A549 (cell line): ENCODE measurements at places on chromosomes 11 and 22.
A peak's percentile ranks its signal among the peaks of the same experiment; 100 is the strongest.

- no peak for DNase-seq
These were observed 703 bp downstream of the ABTB2 start for GRCh38 chr11:34356913-34357700.

GRCh38 chr11:18379201-18379600, 15.2 kb upstream of the LDHA start:
- DNase-seq: no peak

DNA sequence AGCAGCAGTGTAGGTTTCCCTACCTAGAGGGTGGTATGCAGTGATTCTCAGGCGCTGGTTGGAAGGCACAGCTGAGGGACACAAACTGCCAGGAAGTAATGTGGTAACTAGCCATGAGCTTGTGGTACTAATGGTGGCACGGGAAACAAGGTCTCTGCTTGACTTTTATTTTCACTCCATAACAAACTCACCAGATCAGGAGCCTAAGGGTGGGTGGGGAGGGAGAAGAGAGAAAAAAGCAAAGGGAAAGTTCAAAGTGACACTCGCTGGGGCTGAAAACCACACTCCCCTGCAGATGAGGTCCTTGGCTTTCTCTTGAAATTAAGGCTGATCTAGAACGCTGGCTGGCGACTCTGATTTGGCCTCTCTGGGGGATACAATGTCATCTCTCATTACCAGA, 22.0 kb downstream of the TRAF6 start:
- DNase-seq: no peak

DNA sequence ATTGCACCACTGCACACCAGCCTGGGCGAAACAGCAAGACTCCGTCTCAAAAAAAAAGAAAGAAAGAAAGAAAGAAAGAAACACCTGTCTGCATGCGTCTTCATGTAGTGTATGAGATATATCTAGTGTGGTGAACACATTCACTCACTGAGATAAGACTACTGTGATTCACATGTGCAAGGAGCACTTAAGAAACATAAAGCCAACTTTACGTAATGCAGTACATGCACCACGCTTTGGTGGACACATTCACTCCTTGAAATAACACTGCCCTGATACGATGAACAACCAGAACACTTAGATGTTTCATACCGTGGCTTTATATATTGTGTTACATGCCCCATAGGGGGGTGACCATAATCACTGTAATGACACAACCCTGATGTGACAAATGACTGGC, 96.0 kb downstream of the MICAL3 start:
- DNase-seq: no peak

GRCh38 chr11:76232026-76232665, 25.8 kb upstream of the WNT11 start:
- DNase-seq: no peak

GRCh38 chr11:16862726-16863125, 124.3 kb downstream of the C11orf58 start:
- DNase-seq: no peak

- no peak for DNase-seq
These were observed 426.4 kb downstream of the INSC start for GRCh38 chr11:15541079-15541478.

DNA sequence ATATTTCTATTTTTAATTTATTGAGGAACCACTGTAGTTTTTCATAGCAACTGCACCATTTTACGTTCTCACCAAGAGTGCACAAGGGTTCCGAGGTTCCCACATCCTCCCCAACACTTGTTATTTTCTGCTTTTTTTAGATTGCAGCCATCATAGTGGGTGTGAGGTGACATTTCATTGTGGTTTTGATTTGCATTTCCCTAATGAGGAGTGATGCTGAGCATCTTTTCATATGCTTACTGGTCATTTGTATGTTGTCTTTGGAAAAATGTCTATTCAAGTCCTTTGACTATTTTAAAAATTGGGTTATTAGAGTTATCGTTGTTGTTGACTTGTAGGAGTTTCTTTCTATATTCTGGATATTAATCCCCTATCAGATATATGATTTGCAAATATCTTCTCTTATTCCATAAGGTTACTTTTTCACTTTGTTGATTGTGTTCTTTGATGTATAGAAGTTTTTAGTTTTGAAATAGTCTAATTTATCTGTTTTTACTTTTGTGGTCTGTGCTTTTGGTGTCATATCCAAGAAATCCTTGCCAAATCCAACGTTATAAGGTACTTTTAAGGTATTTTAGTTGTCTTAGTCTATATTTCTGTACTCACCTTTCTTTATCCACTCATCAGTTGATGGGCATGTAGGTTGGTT, 9.0 kb downstream of the NEAT1 start:
- peak; percentile 36 for DNase-seq

GRCh38 chr11:96287822-96288439, 55.1 kb downstream of the MAML2 start:
- no peak for DNase-seq

DNA sequence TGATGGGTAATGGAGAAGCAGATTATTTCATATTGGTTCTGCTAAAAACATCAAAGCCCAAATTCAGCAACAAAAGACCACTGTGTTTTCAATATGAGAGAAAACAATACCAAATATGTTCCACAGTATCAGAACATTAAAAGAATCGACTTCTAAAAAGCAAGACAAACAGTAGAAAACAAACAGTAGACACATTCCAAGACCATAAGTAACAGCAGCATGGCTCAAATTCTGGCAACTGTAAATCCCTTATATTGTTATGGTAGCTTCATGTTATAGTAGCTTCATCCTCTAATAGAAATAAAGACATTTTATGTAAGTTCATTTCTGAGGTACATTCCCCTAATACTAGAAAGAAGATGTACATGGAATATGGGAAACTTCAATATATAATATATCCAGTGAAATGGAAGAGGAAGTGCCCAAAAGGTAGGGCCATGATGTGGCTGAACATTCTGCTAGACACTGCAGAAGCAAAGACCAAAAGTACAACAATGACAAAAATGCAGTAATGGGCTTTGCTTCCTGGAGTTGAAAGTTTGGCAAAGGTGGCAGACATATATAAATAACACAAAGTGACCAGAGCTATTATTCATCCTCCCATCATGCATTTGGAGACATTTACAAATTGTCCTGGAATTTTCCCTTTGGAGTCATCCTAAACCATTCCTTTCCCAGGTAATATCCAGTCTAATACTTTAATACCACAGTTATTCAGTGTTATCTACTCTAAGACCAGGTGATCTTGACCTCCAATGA, 299.9 kb downstream of the DCDC1 start:
- DNase-seq: peak; percentile 75

GRCh38 chr11:117076941-117077691, 21.1 kb downstream of the SIK3 start:
- no peak for DNase-seq

GRCh38 chr11:108037636-108038035, 28.9 kb downstream of the CUL5 start:
- DNase-seq: no peak

- no peak for DNase-seq
These were observed 21.4 kb downstream of the USP35 start for GRCh38 chr11:78210000-78210608.

GRCh38 chr11:133906746-133907145, 50.0 kb downstream of the IGSF9B start:
- no peak for DNase-seq

DNA sequence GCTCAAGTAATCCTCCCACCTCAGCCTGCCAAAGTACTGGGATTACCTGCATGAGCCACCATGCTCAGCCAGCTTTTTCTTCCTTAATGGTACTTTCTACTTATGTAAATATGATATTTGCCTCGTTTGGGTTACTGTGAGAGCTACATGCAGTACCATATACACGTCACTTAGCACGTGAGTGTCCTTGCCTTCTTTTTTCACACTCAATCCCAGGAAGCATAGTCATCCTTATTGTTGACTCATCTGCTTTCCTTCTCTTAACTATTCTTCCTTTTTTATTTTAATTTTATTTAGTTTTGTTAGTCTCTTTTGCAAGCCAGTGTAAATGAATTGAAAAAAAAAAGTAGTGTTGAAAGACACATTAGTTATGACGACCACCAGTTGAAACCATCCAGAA, 205.9 kb downstream of the HIPK3 start:
- no peak for DNase-seq

- no peak for DNase-seq
These were observed 36.4 kb downstream of the RAB30 start for GRCh38 chr11:83035070-83035854.

- no peak for DNase-seq
These were observed 303.1 kb upstream of the SORL1-AS1 start for GRCh38 chr11:121755906-121756305.

- no peak for DNase-seq
These were observed 47.9 kb upstream of the TIMP3 start for GRCh38 chr22:32753591-32753990.

DNA sequence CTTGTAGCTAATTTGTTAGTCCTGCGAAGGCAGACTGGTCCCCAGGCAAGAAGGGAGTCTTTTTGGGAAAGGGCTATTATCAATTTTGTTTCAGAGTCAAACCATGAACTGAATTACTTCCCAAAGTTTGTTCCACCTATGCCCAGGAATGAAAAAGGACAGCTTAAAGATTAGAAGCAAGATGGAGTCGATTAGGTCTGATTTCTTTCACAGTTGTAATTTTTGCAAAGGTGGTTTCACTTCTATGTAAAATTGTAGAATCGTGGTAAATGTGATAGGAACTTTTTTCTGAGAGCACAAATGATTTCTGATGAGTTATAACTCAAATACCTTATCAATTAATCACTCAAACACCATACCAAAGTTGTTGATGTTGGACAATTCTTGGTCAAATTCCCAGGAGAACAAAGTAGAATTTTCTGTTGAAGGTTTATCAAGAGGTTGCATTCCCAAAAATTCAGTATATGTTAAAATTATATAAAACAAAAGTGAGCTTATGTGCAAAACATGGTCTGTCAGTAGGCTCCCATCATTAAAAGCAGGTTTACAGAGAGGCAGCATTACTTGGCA, 2.9 kb upstream of the CTSC start:
- no peak for DNase-seq

GRCh38 chr11:8839957-8840945, 70.7 kb upstream of the AKIP1 start:
- DNase-seq: no peak

DNA sequence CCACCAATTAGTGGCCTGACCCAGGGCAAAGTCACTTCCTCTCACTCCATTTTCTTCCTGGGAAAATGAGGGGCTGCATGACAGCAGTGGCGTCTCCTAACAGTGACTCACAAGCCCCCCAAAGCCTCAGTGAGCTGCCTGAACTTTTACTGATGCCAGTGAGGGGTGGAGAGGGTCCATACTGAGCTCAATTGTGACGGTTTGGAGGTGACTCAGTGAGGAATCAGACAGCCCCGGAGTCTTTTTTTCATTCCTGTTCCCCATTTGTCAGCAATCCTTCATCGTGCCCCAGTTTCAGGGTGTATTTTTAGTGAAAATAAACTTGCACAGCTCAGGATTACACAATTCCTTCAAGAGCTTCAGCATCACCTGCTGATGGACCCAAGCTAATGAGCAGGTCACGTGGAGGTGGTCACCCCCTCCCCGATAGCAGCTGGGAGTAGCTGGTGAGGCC, 30.1 kb upstream of the RASD2 start:
- DNase-seq: no peak

- DNase-seq: no peak
These were observed 58.8 kb downstream of the SLN start for GRCh38 chr11:107653076-107653475.

GRCh38 chr11:76808171-76808570, 25.0 kb downstream of the TSKU start:
- no peak for DNase-seq

GRCh38 chr11:111120161-111120560, 125.4 kb upstream of the POU2AF2 start:
- no peak for DNase-seq

- DNase-seq: no peak
These were observed 161.8 kb upstream of the GRK3 start for GRCh38 chr22:25402501-25403283.

- no peak for DNase-seq
These were observed 7.8 kb downstream of the PIK3IP1 start for GRCh38 chr22:31284281-31285155.

- peak; percentile 3 for DNase-seq
These were observed 1089.3 kb downstream of the FAM181B start for GRCh38 chr11:81644239-81644840.

- DNase-seq: no peak
These were observed 359.3 kb downstream of the TENM4 start for GRCh38 chr11:79081471-79082031.

GRCh38 chr11:123143476-123143875, 51.6 kb downstream of the CLMP start:
- no peak for DNase-seq

- peak; percentile 70 for DNase-seq
These were observed 925 bp upstream of the KCNJ11 start for GRCh38 chr11:17389211-17389956.

DNA sequence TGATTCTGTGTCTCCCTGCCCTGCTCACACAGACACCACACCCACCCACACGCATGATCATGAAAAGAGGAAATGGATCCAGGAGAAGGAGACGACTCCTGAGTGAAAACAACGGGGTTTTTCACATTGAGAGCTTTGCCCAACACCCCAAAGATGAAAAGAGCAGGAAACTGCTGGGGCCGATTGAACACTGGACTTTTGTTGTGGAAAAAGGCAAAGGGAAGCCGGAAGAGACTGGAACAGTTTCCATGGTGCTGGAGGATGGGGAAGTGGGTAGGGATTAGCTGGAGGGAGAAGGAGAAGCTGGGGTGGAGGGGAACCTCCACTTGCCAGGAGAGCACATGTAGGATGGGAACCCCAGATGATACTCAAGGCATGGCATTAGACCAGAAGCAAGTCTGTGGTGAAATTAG, 5.2 kb upstream of the SLC43A3 start:
- no peak for DNase-seq

GRCh38 chr11:134120921-134121526, 52.2 kb downstream of the JAM3 start:
- DNase-seq: no peak

GRCh38 chr11:74006743-74007304, 2.1 kb downstream of the UCP3 start:
- no peak for DNase-seq

DNA sequence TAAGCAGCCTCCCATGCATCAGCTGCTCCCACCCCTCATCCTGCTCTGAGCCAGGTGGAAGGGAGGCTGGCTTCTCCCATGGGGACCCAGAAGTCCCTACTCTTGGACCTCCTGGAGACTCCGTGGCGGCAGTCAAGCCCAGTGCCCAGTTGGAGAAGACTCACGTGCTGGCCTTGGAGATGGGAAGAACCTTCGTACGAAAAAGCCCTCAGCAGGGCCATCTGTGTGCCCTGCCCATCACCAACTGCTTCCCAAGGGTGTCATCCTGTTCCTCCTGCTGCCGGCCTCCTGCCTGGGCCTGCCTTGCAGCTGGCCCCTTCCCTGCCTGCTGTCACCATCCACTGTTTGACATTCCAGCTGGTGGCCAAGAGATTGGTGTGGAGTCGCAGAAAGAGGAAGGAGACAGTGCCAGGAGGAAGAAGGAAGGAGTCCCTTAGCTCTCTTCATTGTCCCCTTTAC, 28.0 kb downstream of the ARHGAP1 start:
- no peak for DNase-seq
